ENCODE measurements at places on chromosomes 3 and 15.

GRCh38 chr3:138675393-138675792, 66.8 kb downstream of the FAIM start:
- no peak for DNase-seq

- DNase-seq: no peak
These were observed 733.0 kb upstream of the DPPA4 start for GRCh38 chr3:110070161-110070916.

- DNase-seq: no peak
These were observed 27.6 kb upstream of the TM2D3 start for GRCh38 chr15:101679806-101680205.

GRCh38 chr3:195918176-195918575, 9.8 kb upstream of the TNK2 start:
- DNase-seq: no peak

Measured in NCI-H2081 (cell line).